ENCODE measurements at places on chromosomes 12 and 14.

DNA sequence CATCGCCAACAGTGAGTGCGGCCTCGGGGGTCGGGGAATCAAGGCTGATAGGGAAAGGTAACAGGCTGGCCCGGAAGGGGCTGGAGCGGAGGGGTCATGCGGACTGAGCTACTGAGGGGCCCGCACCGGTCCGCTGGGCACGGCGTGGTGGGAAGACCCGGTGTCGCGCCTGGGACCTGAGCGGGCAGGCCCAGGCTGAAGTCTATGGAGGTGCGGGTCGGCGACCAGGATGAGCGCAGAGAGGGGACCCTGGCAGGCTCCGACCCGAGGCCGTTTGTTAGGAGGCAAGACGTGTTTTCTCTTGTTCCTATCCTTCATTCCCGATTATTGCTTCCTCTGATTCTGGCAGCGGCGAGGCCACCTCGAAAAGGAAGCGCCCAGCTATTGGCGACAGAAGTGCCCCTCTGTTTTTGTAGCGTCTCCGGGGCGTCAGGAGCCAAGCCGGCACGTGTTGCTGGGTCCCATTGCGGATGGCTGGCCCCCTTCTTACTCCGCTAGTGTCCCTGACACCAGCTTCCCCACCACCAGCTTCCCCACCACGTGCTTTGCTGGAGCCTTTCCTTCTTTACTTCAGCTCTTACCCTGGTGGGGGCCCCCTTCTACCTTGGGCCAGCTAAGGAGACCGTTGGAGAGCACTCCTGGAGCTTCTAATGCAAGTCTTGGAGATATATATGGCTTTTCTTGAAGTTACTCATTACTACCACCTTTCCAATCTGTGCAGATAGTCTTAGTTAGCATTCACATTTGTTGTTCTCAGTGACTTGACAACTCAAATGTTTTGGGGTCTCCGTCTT lies 653 bp downstream of the PA2G4 start:
- no peak for DNase-seq

- DNase-seq = no peak
Observed at GRCh38 chr14:86902176-86902950, 1090.6 kb downstream of the GALC start.

DNA sequence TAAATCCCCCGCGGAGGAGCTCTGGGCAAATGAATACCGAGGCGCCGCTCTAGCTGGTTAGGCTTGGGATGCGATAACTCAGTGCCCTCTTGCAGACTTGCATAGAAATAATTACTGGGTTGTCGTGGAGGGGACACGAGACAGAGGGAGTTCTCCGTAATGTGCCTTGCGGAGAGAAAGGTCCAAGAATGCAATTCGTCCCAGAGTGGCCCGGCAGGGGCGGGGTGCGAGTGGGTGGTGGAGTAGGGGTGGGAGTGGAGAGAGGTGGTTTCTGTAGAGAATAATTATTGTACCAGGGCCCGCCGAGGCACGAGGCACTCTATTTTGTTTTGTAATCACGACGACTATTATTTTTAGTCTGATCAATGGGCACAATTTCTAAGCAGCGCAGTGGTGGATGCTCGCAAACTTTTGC lies 2.5 kb upstream of the TBX5 start:
- DNase-seq = no peak

DNA sequence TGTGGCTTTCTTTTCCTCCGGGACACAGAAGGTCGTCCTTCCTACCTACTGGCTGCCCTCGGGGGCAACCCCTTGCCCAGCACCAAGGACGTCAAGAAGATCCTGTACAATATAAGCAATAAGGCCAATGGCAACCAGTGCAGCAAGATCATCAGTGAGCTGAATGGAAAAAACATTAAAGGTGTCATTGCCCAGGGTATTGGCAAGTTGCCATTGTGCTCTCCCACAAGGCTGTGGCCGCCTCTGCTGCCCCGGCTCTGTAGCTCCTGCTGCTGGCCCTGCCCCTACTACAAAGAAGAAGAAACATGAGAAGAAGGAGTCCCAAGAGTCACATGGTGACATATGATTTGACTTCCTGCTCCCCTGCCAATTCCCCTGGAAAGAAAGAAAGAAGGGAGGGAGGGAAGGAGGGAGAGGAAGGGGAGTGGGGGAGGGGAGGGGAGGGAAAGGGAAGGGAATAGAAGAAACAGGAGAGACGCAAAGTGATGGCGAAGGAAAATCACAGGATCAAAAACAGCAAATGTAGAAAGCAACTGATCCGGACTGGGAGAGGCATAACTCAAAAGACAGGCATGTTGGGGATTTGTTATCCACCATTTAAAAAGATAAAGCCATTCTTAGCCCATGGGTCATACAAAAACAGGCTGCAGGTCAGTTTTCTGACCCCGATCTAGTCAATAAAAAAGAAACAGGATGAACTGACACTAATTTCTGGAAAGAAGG lies 61.3 kb upstream of the RESF1 start:
- no peak for DNase-seq

DNA sequence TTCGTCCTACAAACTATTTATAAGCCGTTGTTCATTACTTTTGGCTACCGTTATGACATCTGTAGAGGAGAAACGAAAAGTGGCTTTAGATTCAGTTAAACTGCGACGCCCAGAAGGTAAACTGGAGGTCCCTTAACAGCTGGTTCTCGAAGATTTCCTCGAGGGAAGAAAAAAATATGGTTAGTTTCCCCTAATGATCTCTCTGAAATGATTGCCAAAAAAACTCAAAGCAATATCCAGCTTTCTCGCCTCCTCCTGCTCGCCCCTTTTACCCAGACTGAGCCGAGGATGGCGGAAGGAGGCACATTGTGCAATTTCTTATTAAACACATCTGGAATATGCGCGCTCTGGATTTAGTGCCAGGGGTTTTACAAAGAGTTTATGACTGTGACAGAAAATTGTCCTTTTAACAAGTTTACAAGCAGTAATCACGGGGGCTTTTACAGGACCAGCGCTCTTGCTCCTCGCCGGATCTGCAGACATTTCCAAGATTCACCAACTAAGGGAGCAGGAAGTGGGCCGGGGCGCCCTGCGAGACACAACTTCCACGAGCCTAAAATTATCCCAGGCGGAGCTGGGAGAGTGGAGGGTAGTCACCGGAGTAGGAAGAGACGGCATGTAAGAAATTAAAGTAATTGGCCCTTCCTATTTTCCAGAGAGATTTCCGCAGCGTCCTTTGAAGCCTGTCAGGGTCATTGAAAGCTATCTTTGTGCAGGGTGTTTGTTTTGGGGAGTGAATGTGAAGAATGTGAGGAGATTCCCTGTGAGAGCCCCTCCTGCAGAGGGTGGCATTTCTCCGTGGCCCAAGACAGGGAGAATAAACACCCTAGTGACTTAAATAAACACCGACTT lies 5.6 kb downstream of the SIX1 start:
- DNase-seq = peak; percentile 70

DNA sequence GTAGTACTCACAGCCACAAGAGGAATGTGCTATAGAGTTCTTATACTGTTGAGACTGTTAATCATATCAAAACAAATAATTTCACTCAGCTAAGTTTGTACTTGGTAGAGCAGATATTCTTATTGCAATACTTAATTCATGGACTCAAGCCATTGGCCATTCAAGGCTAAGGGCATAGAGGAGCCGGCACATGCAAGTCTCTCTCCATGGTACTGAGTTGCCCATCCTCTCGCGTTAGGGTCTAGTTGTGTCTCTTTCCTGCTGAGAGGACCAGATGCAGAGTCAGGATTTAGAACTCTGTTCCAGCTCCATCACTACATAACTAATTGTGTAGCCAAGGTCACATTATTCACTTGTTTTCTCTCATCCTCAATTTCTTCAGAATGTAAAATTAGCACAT lies 14.4 kb upstream of the TUNAR start:
- no peak for DNase-seq

DNA sequence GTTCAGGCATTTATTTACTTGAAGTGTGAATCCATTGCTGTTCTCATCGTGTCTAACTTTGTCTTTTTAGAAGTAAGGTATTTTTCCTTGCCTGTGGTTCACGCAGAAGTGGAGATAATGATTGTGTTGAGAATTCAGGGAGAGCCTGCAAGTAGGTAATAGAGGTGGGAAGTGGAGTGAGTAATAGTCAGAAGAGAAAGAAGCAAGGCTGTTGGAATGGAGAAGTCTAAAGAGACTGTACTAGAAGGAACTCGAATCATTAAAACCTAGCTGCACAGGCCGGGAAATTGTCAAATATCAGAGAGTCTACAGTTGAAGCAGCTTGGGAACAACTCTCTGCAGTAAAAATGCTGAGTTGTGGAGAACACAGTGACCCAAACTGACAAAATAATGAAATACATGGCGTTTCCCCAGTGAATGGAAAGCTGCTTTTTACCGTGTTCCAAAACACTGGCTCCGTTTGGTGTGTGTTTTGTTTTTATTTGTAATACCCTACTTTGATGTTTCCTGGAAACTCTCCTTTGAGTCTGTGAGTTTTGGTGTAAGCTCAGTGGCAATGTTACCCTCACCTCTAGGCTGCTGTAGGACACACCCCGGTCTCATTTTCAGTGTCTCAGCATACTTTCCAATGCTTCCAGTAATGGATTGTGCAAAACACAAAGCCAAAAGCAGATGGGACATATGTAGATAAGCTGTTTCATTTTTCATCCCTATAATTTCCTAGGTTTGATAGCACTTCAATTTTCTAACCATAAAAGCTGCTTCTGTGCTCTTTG lies 146.6 kb downstream of the CRADD start:
- no peak for DNase-seq

DNA sequence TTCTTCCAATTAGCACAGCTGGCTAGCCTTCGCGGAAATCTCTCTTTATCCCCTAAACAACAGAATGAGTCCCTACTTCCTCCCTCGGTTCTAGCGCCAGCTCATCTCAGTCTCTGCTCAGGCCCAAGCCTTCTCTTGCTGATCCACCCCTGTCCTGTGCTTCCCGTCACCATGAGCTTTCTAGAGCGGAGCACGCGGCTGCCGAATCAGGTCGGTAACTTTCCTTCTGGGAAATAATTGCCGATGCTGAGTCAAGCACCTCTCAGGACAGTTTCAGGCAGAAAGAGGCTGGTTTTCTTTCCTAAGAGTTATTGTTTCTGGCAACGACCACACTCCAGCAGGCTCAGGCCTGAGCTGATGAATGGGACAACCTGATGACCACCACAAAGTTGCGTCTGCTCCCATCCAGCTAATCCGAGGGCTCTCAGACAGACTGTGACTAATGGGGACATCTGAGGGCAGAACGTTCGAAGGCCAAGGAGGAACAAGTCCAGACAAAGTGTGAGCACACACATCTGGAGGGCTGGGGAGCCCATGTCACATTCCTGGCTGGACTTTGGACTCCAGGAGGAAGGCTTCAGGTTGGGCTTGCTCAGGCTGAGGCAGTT lies 13.6 kb upstream of the GPR68 start:
- DNase-seq = no peak

GRCh38 chr14:26621807-26622560 lies 24.2 kb upstream of the NOVA1 start:
- no peak for DNase-seq

DNA sequence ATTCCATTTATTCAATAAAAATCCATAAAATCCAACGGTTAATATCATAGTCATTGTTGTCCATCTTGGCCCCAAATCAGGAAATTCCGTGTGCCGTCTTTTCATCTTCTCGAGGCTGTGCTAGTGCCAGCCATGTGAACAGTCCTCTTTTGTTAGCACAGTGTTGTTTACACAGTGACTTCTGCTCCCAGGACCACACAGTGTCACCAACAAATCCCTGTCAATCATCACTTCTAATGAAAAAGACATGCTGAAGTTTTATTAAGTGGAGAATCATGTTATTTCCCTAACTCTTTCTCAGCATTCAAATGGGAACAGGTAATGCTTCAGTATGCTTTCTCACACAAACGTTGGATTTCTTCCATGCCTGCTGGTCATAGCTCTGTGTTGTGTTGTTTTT lies 1.9 kb upstream of the SLCO1A2 start:
- no peak for DNase-seq

GRCh38 chr12:28780096-28780495 lies 369.0 kb upstream of the FAR2 start:
- no peak for DNase-seq

DNA sequence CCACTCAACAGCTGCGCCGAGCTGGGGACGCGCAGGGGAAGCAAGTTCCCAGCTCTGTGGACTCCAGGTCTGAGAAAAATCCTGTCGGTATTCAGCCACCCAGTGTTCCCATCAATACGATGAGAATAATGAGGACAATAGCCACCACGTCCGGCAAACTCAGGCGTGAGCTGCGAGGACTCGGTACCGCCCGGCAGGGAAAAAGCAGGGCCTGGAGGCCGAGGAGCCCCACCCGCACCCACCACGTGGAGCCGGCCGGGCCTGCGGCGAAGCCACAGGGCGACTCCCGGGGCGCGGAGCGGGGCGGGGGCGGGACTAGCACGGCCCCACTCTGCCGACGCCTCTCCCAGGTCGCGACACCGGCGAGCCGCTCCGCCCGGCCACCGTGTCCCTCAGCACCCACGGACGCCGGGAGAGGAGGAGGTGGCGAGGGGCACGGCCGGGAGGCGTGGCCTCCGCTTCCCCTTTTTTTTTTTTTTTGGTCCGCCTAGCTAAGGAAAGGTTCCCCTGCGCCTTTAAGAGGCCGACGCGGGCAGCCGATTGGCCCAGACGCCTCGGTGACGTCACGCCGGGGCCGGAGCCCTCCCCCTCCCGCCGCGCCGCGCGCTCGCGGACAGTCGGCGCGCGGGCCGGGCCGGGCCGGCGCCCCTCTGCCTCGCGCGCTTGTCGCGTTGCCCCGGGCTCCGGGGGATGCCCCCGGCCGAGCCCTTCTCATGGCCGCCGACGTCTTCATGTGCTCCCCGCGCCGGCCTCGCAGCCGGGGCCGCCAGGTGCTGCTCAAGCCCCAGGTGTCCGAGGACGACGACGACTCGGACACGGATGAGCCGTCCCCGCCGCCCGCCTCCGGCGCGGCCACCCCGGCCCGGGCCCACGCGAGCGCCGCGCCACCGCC lies at the start of gene MLXIP:
TSS of gene MLXIP (plus strand) at position 616 of the 892 bp plus-strand sequence. CDS start at position 714, 98 bp downstream.
- peak; percentile 94 for DNase-seq

- no peak for DNase-seq
Observed at GRCh38 chr14:91244501-91244901, at the start of gene GPR68. Gene GPR68 (minus strand): TSS chr14:91244704. CDS start chr14:91235050, 9,654 bp downstream.

- DNase-seq = no peak
Observed at GRCh38 chr12:102512523-102512922, 32.2 kb upstream of the IGF1 start.

DNA sequence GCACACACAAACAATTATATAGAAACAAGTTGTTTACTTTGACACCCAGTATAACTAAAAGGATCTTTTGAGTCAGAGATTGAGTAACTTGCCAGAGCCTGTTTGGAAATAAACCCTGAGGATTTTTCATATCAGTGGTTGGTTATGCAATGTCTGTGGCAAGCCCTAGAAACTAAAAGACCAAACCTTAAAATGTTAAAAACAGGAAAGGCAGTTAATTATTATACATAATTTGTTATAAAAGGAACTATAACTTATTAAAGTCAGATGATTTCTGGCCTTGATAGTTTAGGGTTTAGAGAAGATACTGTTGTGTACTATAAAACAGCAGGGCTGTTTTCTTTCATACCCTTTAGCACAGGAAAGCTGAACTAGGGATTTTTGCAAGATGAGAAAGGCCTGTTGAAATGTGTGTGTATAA lies 44.1 kb downstream of the PSEN1 start:
- no peak for DNase-seq
